ENCODE measurements at places on chromosomes 12 and 14.

DNA sequence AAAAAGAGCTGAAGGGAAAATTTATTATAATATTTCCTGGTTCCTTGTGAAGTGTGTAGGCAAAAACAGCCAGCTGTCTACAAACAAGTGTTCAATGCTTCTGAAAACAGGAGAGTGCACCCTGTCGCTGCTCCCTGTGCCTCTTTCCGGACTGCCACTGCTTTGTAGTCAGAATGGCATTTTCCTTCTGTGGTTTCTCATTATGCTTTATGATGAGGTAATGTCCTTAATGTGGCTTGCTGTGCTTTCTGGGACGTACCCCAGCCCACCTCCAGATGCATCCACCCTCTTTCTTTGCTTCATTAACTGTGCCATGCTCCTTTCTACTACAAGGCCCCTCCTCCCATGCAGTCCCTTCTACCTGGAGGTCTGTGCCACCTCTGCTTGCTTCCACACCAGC, 148.1 kb downstream of the SYT1 start:
- no peak for DNase-seq

DNA sequence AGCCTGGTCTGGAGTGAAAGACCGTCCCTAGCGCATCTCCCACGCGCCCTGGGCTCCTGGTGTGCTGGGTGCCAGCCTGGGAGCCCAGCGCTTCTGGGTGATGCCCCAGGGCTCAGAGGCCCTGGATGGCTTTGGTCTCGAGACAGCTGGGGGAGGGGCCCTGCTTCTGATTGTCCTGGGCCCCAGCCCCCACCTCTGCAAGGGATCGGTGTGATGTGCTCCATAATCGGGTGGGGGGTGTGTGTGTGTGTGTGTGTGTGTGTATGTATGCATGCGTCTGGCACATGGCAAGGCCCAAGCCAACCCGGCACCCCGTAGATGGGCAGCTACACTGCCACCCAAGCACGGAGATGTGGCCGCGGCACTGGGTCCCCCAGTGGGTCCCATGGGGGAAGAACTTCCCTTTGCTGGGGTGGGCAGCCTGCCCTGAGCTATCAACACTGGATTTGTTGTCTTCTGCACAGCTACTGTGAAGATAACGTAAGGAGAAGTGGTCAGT, 3.1 kb downstream of the ZBTB42 start:
- DNase-seq, result no peak

- peak; percentile 25 for DNase-seq
These were observed 52.0 kb upstream of the NTF3 start for GRCh38 chr12:5379749-5380496.

DNA sequence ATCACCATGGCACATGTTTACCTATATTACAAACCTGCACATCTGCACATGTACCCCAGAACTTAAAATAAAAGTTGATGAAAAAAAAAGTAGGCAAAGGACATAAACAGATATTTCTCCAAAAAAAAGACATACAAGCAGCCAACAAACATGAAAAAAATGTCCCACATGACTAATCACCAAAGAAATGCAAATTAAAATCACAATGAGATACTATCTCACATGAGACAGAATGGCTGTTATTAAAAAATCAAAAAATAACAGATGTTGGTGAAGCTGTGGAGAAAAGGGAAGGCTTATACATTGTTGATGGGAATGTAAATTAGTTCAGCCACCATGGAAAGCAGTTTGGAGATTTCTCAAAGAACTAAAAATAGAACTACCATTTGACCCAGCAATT, 68.0 kb upstream of the FAR2 start:
- DNase-seq, result no peak

DNA sequence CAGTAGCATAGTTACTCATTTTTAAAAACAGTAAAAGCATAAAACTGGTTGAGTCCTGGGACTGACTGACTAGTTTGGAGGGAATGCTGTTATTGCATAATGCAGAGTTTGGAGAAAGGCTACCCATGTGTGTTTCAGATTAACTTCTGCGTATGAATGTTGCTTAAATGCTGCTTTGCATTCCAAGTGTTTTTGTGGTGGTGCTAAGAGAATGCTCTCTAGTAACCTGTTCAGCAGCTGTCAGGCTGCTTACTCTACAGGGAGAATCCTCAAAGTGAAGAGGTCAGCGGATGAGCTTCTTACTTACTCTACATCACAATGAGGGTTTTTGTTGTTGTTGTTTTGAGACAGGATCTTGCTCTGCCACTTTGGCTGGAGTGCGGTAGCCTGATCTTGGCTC, 4.3 kb downstream of the DLST start:
- DNase-seq, result peak; percentile 87

- DNase-seq, result no peak
These were observed 275.2 kb downstream of the FBXL14 start for GRCh38 chr12:1319212-1319611.

GRCh38 chr14:94391281-94391975, 3.0 kb upstream of the SERPINA1 start:
- DNase-seq, result no peak

- DNase-seq, result no peak
These were observed 18.3 kb upstream of the OXA1L start for GRCh38 chr14:22748206-22748605.

GRCh38 chr12:111616177-111616623, 17.1 kb upstream of the ATXN2 start:
- DNase-seq, result no peak

DNA sequence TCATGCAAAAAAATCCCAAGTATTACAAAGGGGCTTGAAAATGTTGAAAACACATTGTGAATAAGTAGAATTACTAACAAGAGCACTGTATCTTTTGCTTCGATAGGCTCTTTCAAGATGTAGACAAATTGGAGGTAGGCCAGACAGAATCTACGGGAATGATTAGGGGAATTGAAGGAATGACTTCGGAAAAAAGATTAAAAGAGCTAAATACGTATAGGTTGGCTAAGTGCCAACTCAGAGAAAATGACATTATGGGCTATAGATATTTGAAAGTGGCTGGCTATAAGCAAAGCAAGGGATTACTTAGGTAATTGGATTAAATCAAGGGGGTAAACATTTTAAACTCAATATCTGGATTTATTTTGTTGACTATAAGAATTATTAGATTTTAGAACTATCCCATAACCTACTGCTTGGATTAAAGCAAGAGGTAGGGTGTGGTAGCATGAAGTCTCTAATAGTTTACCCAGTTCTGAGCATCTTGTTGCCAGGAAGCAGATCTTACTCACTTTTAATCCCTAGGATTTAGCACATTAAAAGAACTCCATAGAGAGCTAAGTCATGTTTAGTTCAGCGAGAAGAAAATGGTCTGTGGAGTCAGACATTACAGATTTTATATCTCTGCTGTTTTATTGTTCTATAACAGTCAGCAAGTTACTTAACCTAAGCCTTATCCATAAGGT, 489.8 kb downstream of the DIO2 start:
- DNase-seq, result no peak

DNA sequence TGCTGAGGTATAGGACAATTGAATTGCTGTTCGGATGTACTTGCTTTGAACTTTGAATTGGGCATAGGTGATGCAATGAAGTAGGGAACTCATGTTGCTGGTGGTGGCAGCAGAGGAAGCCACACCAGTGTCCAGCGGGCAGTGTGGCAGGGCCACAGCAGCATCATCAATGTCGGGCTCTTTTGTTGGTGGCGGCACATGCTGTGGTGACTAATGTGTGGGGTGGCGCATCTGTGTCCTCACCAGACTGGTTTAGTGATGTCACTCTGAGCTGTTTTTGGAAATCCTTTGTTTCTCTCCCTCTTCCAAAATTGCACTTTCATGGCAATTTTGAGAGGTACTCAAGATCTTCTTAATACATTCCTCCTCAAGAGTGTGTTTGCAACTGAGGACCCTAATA, 187.6 kb downstream of the ETNK1 start:
- DNase-seq, result no peak

GRCh38 chr12:114767906-114768722, 84.1 kb upstream of the TBX3 start:
- no peak for DNase-seq
